ENCODE measurements at places on chromosomes 11 and 22.

DNA sequence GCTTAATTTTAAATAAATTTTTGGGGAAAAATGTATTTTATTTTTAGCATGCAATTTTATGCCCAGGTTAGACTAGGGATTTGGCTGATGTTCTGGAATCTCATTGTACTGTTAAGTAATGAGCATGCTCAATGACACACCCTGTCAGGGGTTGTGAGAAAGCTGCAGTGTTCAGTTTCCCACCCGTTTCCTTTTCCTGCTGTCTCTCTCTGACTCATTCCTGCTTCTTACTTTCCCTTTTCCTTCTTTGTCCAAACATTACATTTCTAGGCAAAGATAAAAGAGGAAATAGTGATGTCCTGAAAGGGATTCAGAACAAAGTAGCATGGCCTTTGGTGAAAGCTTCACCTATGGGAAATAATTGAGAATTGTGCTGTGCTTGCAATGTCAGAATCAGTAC, 22.7 kb downstream of the OOSP3 start:
- DNase-seq: no peak

- no peak for DNase-seq
These were observed 91.7 kb upstream of the E2F8 start for GRCh38 chr11:19332476-19332875.

DNA sequence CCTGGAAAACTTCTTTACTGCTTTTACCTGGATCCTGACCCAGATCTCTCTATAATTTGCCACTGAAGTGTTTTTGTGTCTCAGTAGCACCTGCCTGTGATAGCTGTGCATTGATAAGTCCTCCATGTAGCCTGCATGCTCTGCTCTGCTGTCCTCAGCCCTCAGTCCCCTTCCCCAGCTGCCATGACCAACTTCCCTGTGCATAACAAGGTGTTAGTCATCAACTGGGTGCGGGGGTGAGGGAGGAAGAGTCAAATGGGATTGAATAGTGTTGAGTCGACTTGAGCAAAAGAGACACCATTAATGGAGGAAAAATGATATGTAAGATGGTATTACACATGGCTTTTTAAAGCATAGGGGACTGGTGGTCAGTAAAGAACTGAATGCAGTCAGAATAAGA, 92.2 kb upstream of the PLET1 start:
- no peak for DNase-seq

DNA sequence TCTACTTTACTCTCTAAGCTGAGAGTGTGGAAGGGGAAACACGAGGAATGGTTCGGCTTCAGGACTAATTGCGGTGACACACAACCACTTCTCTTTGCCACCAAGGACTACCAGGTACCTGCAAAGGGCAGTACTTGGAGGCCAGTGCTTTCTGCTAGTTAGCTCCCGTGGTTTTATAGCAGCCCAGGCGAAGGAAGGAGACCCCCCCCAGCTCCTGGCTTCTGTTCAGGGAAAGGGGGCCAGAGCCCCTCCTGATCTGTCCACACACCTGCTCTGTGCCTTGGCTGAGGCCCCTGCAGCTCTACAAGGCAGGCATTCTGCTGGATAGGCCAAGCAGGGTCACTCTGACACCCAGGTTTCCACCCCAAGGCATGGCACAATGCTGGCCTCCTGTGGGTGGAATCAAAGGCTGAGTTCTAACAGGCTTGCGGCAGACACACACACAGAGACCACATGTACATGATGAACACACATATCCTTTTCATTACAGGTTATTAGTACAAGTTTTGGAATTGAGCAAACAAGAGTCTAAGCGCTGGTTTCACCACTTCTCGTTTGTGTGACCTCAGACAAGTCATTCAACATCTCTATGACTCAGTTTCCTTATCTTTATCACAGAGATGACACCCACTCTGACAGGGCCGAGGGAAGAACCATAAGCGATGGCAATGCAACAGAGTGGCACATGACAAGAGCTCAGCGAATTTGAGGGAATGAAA, 7.5 kb downstream of the SERPIND1 start:
- DNase-seq: no peak

- DNase-seq: peak; percentile 68
These were observed 5.9 kb downstream of the RHOG start for GRCh38 chr11:3834664-3835461.

DNA sequence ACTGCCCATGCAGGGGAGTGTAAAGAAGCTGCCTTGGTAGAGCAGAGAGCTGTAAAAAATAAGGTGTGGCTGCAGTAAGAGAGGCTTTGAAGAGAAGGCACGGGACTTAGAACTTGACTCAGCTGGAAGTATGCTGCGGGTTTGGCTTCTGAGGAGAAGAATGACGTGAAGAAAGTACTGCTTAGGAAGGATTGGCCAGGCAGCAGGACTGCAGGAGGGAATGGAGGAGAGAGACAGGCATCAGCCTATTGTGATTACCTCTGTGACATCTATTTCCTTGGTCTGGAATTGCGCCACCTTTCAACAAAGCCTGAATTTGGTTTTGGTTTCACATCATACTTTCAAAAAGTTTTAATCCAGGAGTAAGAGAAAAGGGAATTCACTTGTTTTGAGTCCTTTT, 22.5 kb downstream of the PRRG4 start:
- no peak for DNase-seq

- peak; percentile 47 for DNase-seq
These were observed 63.4 kb downstream of the GALNT18 start for GRCh38 chr11:11558396-11558795.

GRCh38 chr11:73971175-73971719, 11.4 kb downstream of the UCP2 start:
- DNase-seq: no peak

- no peak for DNase-seq
These were observed 867.4 kb downstream of the NTM start for GRCh38 chr11:132237781-132238180.

GRCh38 chr22:33000342-33001280, 57.6 kb downstream of the SYN3 start:
- peak; percentile 67 for DNase-seq

GRCh38 chr11:114243461-114244372, 52.5 kb upstream of the NNMT start:
- DNase-seq: peak; percentile 69

DNA sequence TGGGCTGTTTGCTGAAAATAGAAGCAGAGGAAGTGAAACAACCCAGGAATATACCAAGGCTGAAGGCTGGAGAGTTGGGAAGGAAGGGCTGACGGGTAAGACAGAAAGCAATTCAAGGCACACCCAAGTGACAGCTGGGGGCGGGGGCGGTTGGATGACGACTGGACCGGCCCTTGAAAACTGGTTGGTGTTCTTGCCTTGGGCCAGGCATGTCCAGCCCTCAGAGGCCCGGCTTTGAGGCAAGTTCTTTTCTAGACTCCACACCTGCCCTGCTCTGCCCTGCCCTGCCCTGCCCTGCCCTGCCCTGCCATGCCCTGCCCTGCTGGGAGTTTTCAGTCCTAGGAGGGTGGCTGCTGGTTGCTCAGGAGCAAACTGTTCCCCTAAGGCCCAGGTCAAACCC, 34.2 kb upstream of the CACNG2 start:
- DNase-seq: peak; percentile 37

All from left cardiac atrium (tissue), 4 donors.